DMS79 treated with DMSO at 0.1 percent for 48 hours (cell line): ENCODE measurements at places on chromosomes 7 and 10.

GRCh38 chr7:47484923-47485639, 96.8 kb downstream of the TNS3 start:
- no peak for DNase-seq

GRCh38 chr7:69635555-69636185, 37.4 kb downstream of the AUTS2 start:
- DNase-seq = peak; percentile 47

GRCh38 chr7:101832685-101833375, 15.4 kb downstream of the CUX1 start:
- no peak for DNase-seq

DNA sequence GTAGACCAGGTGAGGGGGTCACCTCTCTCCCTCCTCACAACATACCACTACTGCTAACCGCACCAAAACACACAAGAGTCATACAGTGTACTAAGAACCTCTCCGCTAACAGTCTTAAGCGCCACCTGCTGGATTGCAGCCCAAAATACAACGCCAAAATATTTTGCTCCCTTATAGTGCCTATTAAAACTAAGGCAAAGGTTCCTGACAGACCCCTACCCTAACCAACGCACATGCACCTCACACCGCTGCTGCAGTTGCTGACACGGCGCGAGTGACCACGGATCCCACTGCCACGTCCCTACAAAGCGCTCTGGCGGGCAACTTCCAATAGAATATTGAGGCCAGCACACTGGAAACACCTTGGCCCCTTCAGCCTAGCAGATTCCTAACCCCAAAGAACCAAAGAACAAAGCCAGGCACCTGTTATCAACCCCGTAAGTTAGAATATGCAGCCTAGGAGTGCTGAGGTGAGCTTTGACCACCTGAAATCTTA, 563.6 kb upstream of the SEMA3D start:
- no peak for DNase-seq

- no peak for DNase-seq
These were observed 44.3 kb downstream of the OGDH start for GRCh38 chr7:44650772-44651171.

DNA sequence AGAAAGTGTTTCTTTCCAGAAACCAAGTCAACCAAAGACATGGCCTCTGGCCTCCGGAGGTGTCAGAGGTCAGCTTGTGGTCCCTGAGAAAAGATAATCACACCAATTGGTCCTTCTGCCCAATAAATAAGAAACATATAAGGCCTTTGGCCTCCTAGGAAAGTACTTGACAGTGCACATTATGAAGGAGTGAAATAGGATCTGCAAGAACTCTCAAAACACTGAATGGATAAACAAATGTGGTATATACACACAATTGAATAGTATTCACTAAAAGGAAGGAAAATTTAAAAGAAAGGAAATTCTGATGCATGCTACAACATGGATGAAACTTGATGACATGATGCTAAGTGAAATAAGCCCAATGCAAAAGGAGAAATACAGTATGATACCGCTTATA, 35.4 kb upstream of the NRF1 start:
- DNase-seq = no peak

GRCh38 chr7:148398844-148399365, 191.7 kb upstream of the C7orf33 start:
- DNase-seq = no peak

DNA sequence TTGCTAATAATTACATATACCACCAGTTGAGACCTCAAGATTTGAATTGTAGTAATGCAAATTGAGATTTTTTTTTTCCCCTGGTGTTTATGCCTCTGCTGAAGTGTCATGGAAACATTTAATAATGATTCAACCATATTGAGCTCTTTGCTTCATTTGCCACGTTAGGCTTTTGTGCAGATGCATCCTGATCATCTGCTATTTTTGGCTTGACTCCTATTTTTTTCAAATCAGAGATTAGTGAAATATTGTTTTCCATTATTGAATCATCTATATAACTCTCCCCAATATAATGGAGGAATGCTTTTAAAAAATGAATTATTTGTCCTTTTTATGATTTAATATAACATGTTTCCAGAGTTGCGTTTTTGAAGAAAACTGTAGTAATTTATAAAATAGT, 115.1 kb downstream of the SRI start:
- DNase-seq = no peak

DNA sequence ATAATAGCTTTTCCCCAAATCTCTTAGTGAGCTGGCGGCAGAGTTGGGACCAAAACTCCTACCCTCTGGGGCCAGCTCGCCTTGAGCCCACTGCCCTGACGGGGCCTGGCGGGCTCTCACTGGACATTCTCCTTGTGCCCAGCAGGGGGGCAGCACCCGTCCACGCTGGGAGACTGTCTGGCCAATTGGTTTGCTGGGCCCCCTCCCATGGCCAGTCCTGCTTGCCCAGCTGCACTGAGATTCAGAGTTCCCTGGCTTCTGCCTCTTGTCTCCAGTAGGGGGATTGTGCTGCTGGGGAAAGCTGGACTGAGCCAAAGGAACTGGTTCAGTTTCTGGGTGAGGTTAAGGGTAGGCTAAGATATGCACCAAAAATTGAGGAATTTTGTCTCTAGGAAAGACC, 59.8 kb downstream of the RAMP3 start:
- no peak for DNase-seq

GRCh38 chr7:137875746-137876145, 29.0 kb upstream of the DGKI start:
- DNase-seq = peak; percentile 11

DNA sequence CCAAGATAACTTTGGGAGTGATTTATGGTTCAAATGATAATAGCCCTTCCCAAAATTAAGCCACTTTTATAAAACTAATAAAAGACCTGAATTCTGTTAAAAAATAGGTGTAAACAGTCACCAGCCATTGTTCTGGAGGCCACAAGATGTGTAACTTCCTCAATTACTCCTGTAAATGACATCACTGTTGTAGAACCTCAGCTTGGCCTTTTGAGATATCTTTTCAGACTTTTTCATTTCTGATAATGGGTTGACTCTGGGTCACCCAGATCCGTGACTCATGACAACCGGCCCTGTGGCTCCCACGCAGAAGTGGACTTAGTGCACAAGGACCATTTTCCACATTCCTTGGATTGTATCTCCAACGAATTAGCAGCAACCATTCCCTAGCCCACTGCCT, 106.6 kb downstream of the DKK1 start:
- no peak for DNase-seq

DNA sequence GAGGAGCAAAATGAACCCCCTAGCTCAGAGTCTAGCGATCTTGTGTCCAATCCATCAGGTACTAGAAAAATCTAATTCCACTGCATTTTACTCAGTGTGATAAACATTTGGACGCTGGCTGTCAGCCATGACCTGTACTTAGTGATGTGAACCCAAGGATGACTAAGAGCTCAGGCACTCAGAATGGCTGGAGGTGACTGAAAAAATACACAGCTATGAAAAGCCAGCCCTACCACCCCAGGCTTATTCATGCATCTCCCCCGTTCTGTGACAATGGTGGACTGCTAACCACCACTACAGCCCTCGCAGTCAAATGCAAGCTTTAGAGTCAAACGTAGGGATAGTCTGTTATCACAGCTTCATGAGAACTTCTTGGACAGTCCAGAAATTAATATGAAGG, 14.9 kb downstream of the AFAP1L2 start:
- DNase-seq = peak; percentile 24

DNA sequence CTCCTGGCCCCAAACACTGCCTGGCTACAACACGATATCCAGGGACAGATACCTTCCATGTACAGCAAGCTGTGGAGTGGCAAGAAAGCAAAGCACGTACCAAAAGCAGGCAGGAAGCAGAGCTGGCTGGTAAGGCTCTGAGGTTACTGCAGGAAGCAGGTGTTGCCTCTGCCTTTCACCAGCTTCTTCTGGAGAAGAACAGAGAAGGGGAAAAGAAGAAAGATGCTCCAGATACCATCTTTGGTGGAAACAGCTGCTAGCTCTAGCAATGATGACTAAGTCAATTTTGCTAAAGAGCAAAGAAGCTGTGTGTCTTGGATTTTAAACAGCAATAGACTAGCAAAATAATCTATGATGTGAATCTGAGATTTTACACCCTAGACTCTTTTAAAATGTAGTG, 34.9 kb upstream of the PRSS1 start:
- no peak for DNase-seq

DNA sequence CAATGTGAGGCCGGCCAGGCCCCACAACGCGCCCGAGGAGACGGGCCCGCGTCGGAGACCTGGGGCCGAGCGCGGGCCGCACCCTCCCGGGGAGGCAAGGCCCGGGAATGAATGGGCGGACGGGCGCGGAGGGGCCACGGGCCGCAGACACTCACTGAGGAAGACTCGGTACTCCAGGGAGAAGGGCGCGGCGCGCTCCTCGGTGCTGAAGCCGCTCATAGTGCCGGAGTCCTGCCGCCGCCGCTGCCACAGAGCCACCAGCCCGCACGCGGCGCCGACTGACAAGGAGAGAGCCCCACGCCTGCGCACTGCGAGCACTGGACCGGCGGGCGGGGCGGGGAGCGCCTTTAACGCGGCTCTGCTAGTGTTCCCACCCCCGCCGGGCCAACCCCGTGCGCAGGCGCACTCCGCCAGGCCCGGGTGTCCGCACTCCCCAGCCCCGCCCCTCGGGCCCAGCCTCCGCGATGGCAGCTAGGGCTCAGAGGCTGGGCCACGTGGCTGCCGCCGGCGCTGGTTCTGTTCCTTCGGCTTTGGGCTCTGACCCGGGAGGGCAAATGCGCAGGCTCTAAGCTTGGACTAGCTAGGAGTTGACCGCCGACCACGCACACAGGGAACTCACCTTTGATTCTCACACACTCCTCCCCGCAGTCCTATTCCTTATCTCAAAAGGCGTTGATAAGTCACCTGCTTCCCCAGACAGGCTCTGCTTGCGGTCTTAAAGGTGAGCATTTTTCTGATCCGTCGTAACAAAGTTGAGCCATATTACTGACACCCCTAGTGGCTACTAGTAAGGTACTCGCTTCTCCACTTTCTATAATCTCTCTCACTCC, at the start of gene PPA1:
Gene PPA1, minus strand, starts transcription at position 321 of the 830 bp plus-strand sequence. Its CDS starts 102 bp downstream, at position 219.
- DNase-seq = peak; percentile 65

DNA sequence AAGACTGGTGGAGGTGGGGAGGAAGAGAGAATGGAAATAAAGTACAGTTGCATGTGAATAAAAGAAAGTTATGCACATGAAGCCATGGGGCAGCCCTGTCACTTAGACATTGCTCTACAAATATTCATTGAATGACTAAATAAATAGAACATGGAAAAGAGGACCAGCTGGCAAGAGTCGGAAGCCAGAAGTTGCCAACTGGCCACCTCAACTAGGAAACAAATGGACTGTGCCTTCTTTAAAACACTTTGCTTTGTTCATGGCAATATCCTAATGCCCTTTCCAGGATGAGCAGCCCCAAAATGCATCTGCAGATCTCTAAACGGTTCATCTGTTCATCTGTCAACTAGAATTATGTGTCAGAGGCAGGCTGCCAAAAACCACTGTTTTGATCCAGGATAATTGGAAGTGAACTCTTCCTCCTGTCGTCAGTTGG, 157.3 kb downstream of the NOC3L start:
- no peak for DNase-seq

DNA sequence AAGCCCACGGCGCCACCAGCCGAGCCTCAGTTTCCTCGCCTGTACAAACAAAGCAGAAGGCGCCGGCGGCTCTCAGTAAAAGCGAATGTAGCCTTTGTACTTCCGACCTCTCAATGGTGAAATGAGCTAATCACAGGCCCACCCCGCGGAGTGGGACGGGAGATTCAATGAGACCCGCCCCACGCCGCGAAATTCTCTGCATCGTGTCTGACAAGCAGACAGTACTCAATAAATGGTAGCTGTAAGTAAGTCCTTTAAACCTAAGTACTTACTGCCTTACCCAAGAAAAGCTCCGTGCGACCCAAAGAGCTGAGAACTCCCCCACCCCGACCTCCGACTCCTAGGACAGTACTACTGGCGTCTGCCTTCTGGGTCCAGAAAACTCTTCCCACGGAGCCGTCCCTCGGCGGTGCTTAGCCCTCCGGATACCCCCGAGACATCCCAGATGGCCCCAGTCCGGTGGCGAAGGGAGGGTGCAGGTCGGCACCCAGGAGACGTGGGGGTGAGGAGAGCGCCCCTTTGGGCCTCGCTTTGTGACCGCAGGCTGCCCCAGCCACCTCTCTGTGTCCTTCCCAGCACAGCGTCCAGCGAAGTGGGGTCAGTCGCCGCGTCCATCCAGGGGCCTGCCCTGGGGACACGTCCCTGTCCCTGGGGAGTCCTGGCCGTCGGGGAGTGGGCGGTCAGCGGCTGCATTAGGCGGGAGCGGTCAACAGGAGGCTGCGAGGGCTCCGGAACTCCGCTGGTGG, 972 bp upstream of the CXCL12 start:
- DNase-seq = no peak

DNA sequence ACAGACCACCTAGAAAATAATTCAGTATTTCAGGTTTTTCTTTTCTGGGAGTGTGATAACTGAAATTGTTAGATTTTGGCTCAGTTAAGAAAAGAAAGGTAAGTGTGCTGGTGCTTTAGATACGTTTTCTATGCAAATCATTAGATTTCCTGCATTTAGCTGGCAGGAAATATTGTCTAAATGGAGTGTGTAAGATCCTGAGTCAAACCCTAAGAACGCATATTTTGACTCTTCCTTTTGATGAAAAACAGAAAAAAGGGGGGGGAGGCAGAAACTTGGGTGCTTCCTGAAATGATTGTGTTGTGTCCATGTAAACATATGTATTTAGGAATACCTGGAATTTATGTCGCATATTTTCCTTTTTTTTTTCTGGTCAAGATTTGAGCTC, 1.2 kb downstream of the GRK5 start:
- no peak for DNase-seq

- no peak for DNase-seq
These were observed at the start of gene SPAG6 for GRCh38 chr10:22345301-22346095. TSS of gene SPAG6 (plus strand) at chr10:22345496. CDS start at chr10:22345612, 116 bp downstream.

- no peak for DNase-seq
These were observed 125.4 kb upstream of the BET1 start for GRCh38 chr7:94129443-94130140.

- DNase-seq = peak; percentile 57
These were observed 14.6 kb upstream of the FKBP9 start for GRCh38 chr7:32942415-32943251.

- peak; percentile 58 for DNase-seq
These were observed 137.8 kb upstream of the CNTNAP2 start for GRCh38 chr7:145978769-145979168.
